ENCODE measurements at places on chromosomes 2 and 18.

GRCh38 chr2:85854166-85854509 is 34.7 kb downstream of the ST3GAL5 start:
- no peak for DNase-seq

DNA sequence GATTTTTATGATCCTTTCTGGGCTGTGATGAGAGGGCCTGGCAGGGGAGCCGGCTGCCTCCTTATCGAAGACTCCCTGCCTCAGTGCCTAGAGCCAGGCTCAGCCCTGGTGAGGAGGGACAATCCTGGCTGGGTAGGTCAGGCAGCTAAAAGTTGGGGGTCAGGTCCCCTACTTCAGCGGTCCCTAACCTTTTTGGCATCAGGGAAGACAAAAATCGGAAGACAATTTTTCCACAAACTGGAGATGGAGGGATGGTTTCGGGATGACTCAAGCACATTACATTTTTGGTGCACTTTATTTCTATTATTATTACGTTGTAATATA is 53.1 kb downstream of the HS1BP3 start:
- no peak for DNase-seq

DNA sequence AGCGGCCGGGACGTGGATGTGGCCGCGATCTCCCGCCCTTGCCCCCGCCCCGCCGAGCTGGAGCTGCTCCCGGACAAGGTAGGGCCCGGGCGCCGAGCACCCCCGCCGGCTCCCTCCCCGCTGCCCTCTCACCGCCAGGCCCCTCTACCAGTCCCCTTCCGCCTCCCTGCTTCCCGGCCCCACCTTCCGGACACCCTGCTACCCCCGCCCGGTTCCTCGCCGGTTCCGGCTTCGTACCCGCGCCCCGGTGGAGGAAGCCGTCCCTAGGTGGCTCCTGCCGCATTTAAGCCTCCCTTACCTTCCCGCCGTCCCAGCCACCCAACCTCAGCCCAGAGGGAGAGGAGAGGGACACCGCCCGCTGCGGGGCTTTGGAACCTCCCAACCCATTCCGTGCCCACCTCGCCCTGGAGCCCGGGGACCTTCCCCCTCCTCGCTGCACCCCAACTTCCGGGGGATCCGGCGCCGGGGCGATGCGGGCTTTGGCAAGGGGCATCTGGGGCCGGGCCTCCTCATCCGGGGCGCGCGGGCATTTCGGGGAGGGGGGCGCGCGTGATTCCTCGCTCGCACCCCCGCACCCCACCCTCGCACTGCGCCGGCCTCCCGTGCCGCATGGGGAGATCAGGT is 475 bp downstream of the B3GNT2 start:
- DNase-seq = peak; percentile 71

GRCh38 chr2:27211241-27211942 is 449 bp upstream of the ATRAID start:
- peak; percentile 30 for DNase-seq

- peak; percentile 76 for DNase-seq
These were observed 198.6 kb downstream of the MEMO1 start for GRCh38 chr2:31812051-31812798.

DNA sequence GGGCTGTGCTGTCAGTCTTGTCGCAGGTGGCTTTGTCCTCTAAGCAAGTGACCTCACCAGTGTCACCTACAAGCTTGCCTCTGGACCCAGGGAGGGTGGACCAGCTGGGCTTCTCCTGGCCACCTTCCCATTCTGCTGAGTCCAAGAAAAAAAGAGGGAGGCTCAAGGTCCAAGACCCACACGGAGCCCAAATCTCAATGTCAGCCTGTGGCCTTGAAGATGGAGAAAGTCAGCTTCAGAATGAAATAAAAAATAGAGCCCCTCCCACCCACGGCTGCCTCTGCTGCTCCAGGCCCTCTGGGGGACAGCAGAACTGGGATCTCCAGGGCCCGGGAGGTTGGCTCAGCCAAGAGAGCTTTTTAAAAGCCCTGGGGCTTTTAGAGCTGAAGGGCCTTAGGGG is 145.9 kb downstream of the TNS1 start:
- DNase-seq = no peak

GRCh38 chr18:78742218-78742745 is 237.3 kb upstream of the SALL3 start:
- no peak for DNase-seq

DNA sequence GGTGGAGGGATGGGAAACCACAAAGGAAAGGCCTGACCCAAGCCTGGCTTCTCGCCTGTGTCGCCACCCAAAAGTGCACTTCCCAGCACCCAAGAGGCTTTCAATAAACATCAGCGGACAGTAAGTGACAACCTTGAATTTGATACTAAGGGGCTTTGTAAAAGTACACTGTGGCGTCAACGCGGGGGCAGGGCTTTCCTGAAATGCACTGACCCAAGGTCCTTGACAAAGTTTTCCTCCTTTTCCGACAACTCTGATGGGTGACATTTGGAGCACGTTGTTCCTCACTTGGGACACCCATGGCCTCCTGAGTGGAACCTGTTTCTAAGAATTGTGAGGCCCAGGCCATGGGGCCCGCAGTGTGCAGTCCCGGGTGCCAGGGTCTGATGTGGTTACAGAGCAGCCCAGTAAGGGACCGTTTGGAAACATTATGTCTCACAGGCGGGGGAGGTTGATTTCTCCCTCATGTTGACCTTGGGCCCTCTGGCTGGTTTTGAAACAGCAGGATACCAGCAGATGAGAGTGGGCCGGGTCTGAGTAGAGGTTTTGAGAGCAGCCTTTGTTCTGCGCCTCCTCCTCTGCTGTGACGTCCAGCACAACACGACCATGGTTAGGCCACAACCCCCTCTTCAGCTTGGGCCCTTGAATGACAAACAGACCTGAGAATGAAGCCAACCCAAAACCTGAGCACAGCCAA is 2.8 kb upstream of the ZBTB14 start:
- no peak for DNase-seq

- no peak for DNase-seq
These were observed 6.0 kb upstream of the UBXN2A start for GRCh38 chr2:23934259-23934658.

GRCh38 chr18:12658426-12659138 is 675 bp upstream of the SPIRE1 start:
- no peak for DNase-seq

- DNase-seq = peak; percentile 49
These were observed 74.1 kb downstream of the TLK1 start for GRCh38 chr2:171086352-171087290.

- no peak for DNase-seq
These were observed 203.0 kb downstream of the TNS1 start for GRCh38 chr2:217799563-217800432.

DNA sequence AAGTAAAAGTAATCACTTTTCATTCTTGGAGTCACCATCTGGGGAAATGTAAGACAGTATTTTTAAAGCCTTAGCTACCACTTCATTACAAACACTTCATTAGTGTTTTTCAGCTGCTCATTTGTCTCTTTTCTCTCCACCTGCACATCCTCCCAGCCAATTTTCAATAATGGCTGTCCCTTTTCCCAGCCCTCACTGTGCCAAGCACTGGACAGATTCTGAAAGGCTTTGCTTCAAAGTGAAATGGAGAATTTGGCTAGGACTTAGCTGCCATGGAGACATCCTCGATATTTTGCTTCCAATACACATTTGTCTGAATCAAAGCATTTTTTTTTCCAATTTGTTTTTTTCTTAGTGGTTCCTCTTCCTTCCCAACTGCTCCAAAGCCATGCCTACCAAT is 272.4 kb upstream of the NRXN1 start:
- no peak for DNase-seq

DNA sequence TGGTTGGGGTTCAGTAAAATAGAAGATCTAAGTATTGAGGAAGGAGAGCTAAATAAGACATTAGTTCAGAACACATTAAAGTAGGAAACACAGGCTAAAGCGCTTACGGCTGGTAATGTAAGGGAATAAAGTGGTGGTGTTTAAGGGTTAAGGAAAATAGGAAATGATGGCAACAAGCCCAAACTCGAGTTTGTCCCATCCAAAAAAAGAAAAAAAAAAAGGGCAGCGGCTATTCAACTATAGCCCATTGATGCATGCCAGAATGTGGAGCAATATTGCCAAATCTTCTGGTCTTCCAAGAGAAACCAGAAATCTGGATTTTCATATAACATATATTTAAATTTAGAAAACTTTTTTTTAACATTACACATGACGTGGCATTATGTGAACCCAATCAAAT is 161.0 kb downstream of the ARHGAP15 start:
- DNase-seq = no peak

DNA sequence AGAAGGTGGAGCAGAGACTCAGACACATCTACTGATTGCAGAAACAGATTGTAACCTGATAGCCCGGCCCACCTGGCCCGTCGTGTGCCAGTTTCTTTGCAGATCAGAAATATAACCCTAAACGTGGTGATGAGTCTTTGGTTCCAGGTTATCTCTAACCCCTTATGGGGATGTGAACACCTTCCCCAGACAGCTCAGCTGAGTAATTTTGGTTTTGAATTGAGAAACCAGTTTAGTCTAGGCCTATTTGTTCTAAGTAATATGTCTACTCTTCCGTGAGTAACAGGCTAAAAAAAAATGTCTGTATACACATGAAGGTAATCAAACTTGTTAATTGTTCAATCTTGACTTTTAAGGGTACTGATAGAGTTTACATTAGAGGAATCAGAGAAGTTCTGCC is 35.7 kb downstream of the RASGRP3 start:
- no peak for DNase-seq

- DNase-seq = no peak
These were observed 239.8 kb downstream of the SETBP1 start for GRCh38 chr18:44920441-44920840.

DNA sequence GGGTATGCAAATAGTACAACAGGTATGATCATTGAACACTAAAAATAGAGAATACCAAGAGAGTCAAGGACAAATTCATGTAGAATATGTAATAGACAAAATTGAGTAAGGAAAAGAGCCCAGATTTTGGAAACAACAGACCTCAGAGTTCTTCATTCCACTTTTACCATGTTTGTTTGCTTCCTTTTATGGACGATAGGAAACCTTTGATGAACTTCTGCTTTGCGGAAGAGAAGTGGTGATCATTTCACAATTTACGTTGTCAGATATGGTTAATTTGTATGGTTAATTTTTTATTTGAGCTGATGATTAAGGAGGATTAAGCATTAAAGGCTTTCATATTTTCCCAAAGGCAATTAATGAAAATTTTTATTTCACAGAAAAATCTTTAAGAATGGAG is 16.3 kb downstream of the MARCHF7 start:
- no peak for DNase-seq

GRCh38 chr2:20108655-20109396 is 57.4 kb upstream of the LAPTM4A start:
- DNase-seq = no peak

All from OCI-LY7 (cell line).